ENCODE measurements at places on chromosomes 11 and 22.

DNA sequence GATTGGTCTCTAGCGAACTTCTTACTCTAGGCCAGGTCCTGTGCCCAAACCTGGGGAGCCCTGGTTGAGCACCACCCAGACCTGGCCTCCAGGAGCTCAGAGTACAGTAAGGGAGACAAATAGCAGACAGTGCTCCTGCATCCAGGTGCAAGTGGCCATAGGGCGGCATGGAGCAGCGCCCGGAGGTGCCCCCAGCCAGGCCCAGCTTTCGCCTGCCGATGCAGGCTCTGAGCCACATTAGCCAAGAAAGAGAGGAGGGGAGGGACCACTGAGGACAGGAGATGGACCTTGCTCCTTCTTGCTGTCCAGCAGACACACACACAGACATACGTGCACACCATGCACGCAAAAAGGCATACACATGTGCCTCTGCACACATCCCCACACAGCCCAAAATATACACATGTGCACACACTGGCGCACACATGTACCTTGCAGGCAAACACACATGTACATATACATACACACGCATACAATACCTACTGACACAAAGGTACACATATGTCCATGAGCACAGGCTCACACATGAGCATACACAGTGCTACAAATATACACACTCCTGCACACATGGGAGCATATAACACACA, 68.7 kb upstream of the FGF3 start:
- H3K27ac ChIP-seq = no peak overlapping the region
- H3K4me1 ChIP-seq = no peaks in the 10 kb centered on the region
- no peaks in the 10 kb centered on the region for H3K36me3 ChIP-seq
- H3K4me3 ChIP-seq = no peak overlapping the region
- DNase-seq = no peak

DNA sequence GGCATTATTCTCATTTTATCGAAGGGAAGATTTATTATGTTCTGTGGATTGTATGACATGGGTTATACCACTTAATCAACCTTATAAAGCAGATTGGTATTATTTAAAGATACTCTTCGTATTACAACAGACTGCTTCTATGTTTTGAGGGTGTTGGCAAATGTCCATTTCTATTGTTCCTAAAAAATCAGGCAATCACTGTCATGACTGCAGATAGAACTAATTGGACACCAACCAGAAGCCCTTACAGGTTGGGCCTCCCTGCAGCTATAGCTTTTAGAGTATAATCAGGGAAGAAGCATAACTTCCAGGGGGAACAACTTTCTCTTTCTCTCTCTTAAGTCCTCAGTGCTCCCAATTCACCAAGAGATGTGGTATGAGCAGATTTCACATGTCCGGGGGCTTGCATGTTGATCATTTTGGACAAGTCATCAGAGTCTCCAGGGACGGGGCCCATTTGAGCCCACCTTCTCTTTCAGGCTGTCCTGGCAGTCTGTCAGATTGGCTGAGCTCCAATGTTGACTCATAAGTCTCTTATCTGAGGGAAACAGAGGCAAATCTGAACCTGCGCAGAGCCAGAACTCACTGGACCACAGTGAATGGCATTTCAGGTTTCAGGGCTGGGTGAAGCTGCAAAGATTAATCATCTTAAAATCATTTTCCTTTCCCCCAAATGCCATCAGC, 264.0 kb upstream of the CCDC90B start:
- H3K27me3 ChIP-seq = no peaks in the 10 kb centered on the region
- no peak for DNase-seq
- no peaks in the 10 kb centered on the region for H3K36me3 ChIP-seq
- H3K4me3 ChIP-seq = no peak overlapping the region
- no peak overlapping the region for H3K27ac ChIP-seq

DNA sequence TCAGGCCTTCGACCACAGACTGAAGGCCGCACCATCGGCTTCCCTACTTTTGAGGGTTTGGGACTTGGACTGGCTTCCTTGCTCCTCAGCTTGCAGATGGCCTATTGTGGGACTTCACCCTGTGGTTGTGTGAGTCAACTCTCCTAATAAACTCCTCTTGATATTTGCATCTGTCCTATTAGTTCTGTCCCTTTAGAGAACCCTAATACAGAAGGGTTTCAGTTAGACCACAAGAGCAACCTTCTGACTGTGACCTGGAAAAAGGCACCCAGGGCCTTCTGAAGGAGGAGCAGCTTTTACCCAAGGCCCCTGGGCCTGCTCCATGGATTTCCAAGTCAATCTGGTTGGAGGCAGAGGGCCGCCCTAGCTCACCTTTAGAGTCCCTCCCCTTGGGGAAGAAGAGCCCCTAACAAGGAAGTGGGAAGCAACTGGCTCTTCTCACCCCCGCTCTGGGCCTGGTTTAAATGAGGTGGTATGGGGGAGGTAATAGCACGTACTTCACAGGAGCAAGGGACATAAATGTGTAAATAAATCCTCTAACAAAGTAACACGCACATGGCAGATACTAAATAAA, 11.2 kb upstream of the CHST1 start:
- H3K4me1 ChIP-seq = no peaks in the 10 kb centered on the region
- H3K27me3 ChIP-seq = no peaks in the 10 kb centered on the region
- no peak overlapping the region for H3K4me3 ChIP-seq
- DNase-seq = no peak
- H3K36me3 ChIP-seq = no peaks in the 10 kb centered on the region
- H3K27ac ChIP-seq = no peak overlapping the region

DNA sequence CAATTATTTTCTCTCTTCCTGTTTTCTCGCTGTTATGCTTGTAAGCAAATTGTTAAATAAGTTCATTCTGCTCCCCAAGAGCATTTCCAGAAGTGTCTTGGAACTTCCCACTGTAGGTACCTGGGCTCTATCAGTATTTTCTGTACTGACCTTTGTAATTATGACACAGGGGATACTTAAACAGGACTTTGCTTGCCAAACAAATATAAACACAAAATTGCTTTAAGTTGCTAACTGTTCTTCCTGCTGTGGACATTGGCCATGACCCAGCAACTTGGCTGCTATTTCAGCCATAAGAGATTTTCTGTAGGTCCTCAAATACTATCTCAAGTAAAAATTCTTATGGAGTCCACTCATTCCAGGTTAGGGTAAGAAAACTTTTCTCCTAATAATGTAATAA, 30.1 kb downstream of the SYT9 start:
- H3K36me3 ChIP-seq = no peaks in the 10 kb centered on the region
- no peak for DNase-seq
- no peak overlapping the region for H3K4me3 ChIP-seq
- H3K4me1 ChIP-seq = no peaks in the 10 kb centered on the region

DNA sequence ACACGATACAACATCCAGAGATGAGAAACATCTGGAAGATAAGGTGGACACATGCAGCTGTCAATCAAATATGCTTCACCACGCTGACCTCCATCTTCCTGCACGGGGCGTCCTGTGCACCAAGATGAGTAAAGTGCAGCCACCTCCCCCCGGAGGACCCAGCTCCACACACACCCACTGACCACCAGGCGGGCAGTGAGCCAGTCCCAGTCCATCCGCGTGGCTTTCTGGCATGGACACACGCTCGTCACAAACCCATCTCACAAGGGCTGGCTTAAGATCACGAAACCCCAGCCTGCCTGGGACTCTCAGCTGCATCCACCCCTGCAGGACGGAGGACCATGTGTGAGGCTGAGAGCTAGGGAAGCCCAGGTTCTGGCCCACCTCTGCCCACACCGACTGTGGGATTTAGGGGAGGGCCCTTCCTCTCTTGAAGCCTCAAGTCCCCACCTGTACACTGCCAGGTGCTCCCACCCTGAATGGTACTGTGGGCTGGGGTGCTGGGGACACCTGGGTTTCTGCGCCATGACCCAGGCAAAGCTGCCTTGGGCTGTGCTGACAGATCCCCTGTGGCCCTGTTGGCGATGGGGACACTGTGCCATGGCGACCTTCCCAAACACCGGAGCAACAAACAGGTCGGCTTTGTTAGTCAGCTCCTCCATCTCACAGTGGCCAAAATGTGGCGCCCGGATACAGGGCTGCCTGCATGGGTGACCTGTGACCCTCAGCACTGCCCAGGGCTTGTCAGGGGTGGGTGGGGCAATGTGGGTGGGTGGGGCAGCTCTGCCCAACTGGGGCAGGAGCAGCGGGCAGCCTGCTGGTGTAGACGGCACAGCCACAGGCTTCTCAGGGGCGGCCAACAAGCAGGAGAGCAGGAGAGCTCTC, 629.0 kb downstream of the TBC1D22A start:
- no peak overlapping the region for H3K4me3 ChIP-seq
- H3K27ac ChIP-seq = no peak overlapping the region
- no peaks in the 10 kb centered on the region for H3K27me3 ChIP-seq

DNA sequence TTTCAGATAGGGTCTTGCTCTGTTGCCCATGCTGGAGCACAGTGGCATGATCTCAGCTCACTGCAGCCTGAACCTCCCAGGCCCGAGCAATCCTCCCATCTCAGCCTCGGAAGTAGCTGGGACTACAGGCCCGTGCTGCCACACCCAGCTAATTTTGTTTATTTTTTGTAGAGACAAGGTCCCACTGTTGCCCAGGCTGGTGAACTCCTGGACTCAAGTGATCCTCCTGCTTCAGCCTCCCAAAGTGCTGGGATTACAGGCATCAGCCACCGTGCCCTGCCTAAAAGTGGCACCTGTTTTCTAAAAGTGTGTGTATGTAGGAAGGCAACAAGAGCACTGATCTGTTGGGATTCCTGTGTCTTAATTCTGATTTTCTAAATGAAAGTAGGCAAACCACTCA, 20.2 kb downstream of the PACS1 start:
- H3K27me3 ChIP-seq = no peaks in the 10 kb centered on the region
- H3K27ac ChIP-seq = no peak overlapping the region
- peaks cover 6% of the 10 kb centered on the region for H3K4me1 ChIP-seq
- H3K36me3 ChIP-seq = peaks cover 24% of the 10 kb centered on the region

DNA sequence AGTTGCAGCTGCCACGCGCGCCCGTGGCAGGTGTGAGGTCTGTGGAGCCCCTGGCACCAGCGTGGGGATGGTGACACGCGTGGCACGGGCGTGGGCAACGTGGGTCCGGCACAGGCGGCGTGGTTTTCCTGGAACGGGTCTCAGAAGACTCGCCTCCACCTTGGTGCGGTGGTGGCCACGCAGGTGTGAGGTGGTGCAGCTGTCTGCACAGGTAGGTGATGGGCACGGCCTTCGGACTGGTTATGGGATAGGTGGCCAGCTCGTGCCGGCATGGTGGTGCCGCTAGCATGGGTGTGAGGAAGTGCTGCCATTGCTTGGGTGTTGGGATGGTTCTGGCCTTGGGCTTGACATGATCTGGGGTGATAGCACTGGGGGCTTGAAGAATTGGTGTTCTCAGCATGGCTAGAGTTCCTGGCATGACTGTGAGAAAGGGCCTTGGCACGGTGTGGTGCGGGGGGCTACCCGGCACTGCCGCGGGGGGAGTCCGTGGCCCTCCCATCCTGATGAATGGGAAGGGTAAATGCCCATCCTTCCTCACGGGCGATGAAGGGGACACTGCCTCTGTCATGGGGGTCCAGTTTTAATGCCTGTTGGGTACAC, 531 bp downstream of the DAGLA start:
- H3K27ac ChIP-seq = no peak overlapping the region
- no peak for DNase-seq
- H3K36me3 ChIP-seq = no peaks in the 10 kb centered on the region
- no peak overlapping the region for H3K4me3 ChIP-seq
- peaks cover 4% of the 10 kb centered on the region for H3K4me1 ChIP-seq

GRCh38 chr11:134385774-134386565, 26.1 kb downstream of the B3GAT1 start:
- DNase-seq = no peak
- peaks cover 12% of the 10 kb centered on the region for H3K27me3 ChIP-seq
- H3K36me3 ChIP-seq = no peaks in the 10 kb centered on the region

DNA sequence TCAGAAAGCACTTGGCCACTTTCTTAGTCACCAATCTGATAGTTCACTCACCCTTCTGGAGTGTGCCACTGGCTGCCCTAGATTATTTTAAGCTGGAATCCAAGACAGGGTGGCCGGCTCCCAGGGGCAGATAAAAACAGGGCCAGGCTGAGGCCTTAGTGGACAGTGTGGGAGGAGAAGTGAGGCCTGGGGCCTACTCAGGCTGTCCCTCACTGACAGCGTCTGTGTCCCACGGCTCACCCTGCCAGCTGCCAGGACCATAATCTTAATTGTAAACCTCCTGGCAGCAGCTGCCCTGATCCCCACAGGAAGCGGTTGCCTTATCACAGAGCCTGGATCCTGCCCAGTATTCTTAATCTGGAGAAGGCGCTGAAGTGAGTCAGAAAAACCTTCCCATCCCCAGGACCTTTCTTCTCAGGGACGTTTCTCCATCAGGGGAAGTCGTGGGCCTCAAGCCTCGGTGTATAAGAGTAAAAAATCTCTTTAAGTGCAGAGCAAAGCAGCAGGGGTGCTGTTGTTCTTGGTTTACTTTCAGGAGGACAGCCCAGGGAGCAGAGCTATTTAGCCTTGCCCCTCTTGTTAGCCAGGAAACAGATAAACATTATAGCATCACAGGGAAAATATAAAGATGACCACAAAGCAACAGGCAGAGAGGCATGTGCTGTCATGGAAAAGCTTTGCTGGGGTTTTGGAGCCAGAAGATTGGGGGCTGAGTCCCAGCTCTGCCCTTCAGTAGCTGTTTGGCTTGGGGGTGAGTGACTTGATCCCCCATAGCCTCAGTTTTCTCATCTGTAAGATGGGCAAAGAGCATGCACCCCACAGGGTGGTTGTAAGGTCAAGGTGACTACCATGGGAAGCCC, 39.6 kb downstream of the TSPAN18 start:
- peaks cover 9% of the 10 kb centered on the region for H3K27me3 ChIP-seq
- no peak overlapping the region for H3K27ac ChIP-seq
- H3K36me3 ChIP-seq = no peaks in the 10 kb centered on the region
- DNase-seq = no peak

- H3K27ac ChIP-seq = no peak overlapping the region
- H3K36me3 ChIP-seq = no peaks in the 10 kb centered on the region
- peaks cover 17% of the 10 kb centered on the region for H3K4me1 ChIP-seq
- peak; percentile 50 for DNase-seq
- no peak overlapping the region for H3K4me3 ChIP-seq
Observed at GRCh38 chr22:22111267-22111751, 128.7 kb upstream of the TOP3B start.

GRCh38 chr11:121564948-121565684, 112.3 kb upstream of the SORL1-AS1 start:
- no peak overlapping the region for H3K27ac ChIP-seq
- H3K36me3 ChIP-seq = peaks cover 62% of the 10 kb centered on the region
- no peak for DNase-seq
- H3K4me1 ChIP-seq = peaks cover 2% of the 10 kb centered on the region

DNA sequence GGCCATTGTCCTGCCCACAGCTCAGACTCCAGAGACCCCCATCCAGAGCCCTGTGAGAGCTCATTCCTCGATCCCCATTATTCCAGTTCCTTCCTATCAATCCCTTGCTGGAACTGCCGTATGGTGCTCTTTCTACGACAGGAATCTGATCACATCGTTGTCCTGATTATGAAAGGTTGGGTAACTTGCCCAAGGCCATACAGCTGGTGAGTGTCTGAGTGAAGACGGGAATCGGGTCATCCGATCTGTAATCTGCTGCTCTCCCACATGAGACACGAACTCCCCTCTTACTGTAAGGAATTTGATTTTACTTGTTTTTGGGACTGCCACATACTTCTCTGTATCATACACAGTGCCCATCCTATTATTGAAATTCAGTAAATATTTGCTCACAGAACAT, 149.1 kb downstream of the OPCML start:
- DNase-seq = no peak
- H3K4me3 ChIP-seq = no peak overlapping the region
- H3K4me1 ChIP-seq = no peaks in the 10 kb centered on the region
- H3K27ac ChIP-seq = no peak overlapping the region
- no peaks in the 10 kb centered on the region for H3K36me3 ChIP-seq

All from activated CD8-positive, alpha-beta T cell treated with anti-CD3 and anti-CD28 coated beads, Interleukin-2, amount 10 ng/mL, durations not matched to agents 7 days and 5 days (primary cell).